ENCODE measurements at places on chromosomes 6 and 20.

DNA sequence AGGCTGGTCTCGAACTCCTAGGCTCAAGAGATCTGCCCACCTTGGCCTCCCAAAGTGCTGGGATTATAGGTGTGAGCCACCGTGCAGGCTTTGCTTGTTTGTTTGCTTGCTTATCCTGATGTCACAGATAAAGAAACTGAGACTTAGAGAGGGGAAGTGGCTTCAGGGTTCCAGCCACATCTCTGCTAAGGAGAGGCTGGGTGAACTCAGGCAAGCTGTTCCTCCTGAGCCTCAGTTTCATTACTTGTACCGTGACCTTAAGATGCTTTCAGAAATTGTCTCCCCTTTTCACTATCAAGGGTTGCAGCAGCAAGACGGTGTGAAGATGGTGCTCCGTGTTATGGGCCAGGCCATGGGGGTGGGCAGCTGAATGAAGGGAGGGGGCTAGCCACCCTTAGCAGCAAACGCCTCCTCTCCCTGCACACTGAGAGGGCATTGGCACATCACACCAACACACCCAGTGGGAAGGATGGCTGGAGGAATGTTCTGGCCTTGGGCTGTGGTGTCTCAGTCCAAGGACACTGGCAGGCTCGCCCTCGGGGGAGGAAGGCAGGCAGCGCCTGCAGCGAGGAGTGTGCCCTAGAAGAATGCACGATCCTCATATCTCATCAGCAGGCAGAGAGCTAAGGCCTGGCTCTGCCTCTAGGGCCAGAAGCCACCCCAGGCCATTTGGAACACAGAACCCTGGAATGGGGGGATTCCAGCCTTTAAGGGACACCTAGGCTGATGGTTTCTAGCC lies 48.2 kb upstream of the TLDC2 start:
- DNase-seq: no peak

GRCh38 chr6:17971128-17972073 lies 16.0 kb downstream of the KIF13A start:
- DNase-seq: no peak

GRCh38 chr6:134425513-134425912 lies 107.6 kb upstream of the SGK1 start:
- no peak for DNase-seq

GRCh38 chr20:44761423-44761822 lies 15.8 kb downstream of the KCNK15 start:
- DNase-seq: no peak

GRCh38 chr20:1003920-1004697 lies 2.0 kb upstream of the RSPO4 start:
- DNase-seq: no peak

DNA sequence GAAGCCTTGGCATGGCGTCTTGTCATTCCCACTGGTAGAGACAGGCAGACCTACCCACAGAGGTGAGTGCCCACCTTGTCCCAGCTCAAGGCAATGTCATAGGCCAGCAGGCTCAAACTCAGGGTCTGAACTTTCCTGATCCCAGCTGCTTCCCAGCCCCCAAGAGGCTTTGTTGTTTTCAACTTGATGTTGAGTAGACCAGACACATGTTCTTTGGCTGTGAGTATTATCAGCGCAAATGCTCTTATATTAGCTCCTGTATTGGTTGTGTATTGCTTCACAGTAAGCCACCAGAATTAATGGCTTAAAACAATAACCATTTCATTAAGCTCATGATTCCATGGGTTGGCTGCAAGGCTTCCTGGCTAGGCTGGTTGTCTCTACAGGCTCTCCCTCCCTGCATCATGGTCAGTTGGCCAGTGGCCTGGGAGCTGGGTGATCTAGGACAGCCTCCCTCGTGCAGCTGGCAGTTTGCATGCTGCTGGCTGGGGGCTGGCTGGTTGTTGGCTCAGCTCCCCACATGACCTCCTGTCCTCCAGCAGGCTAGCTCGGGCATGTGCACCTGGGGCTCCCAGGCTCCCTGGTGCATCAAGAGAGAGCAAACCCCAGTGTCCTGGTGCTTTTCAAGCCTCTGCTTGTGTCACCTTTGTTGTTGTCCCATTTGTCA lies 21.6 kb downstream of the TOX2 start:
- no peak for DNase-seq

DNA sequence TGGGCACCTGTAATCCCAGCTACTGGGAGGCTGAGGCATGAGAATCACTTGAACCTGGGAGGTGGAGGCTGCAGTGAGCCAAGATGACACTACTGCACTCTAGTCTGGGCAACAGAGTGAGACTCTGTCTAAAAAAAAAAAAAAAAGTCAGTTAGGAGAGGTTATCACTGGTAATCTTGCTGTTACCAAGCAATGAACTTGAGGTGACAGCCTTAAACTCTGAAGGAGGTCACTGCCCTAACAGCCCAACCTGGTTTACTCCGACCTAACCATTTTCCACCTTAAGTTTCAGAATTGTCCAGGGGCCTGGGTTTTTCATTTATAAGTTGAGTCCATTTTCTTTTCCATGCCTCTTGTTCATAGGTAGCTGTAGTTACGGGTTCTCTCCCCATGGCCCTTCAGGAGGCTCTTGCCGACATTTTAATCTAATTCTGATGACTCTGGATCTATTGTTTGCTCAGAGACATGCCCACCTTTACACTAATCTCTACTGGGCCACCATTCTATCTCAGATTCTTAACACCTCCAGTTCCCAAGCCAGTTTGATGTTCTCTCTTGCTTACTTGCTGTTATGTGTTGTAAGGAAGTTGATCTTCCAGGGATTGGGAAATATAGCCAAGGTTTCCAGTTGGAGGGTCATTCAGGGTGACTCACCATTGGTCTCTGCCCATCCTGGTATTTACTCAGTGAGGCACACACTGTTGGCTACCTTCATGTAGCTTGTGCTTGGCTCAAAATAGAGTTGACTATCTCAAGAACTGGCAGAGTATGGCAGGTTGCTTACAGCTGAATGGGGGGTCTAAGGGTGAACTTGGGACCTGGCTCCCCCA lies 29.1 kb downstream of the SHLD1 start:
- DNase-seq: no peak

DNA sequence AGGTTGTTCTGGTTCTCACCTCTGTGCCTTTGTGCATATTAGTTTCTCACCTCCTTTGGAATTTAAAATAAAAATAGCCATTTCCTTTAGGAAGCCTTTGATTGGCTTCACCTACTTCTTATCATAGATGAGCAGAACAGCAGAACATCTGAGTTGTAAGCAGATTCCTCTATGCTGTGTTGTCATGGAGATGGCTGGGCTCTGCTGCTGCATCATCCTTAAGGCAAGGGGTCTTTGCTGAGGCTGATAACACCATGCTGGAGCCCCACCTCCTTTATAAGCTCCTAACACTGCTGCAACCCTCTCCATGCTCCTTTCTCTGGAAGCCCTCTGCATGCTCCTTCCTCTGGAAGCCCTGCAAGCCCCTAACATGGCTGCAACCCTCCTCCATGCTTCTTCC lies 276.5 kb upstream of the TCF21 start:
- DNase-seq: no peak

DNA sequence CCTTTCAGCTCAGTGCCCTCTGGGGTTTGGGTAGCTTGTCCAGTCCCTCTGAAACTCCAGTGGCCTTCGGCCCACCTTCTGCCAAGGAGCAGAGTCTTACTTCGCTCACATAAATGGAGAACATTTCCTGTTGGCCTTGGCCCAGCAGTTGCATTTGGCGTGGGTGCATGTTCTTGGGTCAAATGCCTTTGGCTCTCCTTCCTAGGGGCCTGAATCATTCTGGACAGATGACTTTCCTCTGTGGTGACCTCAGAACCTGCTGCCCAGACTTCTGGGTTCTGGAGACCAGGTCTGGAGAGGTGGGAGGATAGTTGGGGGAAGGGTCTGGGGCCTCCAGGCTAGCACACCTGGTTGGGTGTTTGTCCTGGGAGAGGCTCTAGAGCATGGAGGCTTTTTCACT lies 29.3 kb downstream of the BCAS4 start:
- no peak for DNase-seq

- no peak for DNase-seq
These were observed 24.4 kb upstream of the FAM184A start for GRCh38 chr6:119102901-119103300.

DNA sequence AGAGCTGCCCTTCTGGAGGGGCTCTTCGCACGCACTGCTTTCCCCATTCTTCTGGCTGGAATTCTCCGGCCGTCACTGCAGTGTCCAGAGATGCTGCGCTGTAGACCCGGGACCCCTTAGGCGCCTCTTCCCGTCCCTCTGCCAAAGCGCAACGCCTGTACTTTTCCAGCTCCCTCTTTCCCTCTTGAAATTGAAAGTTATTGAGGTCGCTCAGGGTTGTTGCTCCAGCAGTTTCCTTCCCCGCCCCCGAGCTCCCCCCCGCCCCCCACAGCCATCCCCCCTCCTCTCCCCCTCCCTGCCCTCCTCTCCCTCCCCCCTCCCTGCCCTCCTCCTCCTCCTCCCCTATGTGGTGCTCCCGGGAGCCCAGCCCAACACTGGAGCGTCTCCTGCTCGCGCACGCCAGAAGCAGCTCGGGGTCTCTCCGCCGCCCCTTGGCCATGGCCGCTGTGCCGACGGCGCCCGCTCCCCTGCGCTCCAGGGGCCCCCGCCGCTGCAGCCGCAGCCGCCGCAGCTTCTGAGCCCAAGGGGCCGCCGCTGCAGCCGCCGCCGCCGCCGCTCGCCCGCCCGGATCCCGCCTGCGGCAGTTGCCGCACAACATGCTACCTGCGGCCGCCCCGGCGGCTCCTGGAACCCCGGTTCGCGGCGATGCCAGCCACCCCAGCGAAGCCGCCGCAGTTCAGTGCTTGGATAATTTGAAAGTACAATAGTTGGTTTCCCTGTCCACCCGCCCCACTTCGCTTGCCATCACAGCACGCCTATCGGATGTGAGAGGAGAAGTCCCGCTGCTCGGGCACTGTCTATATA lies at the start of gene RSPO3:
Gene RSPO3, plus strand, starts transcription at position 374 of the 804 bp plus-strand sequence. CDS start 522 bp downstream, outside the sequence.
- no peak for DNase-seq
